ENCODE measurements at places on chromosomes 1 and 21.

- no peak for DNase-seq
Measured at GRCh38 chr1:30749691-30750583, 7.6 kb downstream of the LAPTM5 start.

DNA sequence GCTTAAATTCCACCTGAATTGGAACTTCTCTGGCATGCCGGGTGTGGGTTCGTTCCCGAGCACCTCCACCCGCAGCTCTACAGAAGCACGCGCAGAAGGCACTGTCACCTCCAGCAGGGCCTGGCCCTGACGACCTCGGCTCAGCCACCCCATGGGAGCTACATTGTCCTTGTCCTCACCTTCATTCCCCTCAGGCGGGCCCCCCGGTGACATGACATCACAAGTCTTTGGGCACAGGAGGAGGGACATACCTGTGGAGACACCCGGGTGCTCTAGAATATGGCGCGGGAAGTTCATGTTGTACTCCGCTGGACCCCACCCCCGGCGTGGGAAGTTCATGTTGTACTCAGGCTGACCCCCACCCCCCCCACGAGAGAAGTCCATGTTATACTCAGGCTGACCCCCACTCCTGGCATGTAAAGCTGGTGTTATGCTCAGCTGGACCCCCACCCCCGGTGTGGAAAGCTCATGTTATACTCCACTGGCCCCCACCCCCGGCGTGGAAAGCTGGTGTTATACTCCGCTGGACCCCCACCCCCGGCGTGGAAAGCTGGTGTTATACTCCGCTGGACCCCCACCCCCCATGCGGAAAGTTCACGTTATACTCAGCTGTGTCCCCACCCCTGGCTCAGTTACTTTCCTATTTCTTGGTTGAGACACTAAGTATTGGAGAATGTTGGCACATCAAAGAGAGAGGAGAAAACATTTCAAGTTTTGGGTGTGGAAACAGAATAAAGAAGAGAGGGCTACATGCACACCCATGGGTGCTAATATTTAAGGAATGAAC is 37.6 kb downstream of the UMODL1 start:
- DNase-seq = no peak

- no peak for DNase-seq
Measured at GRCh38 chr1:26724118-26724517, 28.3 kb downstream of the ARID1A start.

DNA sequence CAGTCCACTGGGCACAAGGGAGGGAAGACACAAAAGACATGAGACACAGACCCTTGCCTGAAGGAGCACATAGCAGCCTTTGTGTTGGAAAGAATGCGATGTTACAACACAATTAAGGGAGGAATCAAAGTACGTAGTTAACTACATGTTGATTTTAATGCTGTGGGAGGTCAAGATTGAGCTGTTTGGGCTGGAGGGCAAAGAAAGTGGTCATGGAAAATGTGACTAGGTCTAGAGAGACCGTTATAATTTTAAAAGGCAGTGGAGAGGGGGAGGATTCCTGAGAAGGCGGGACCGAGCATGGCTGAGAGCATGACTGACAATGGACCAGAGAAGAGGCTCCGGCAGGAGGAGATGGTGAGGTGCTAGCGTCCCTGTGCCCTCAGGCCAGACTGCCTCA is 111.8 kb upstream of the ATP1A1 start:
- DNase-seq = no peak

- DNase-seq = peak; percentile 72
Measured at GRCh38 chr1:53393325-53393792, 65.5 kb upstream of the LRP8 start.

GRCh38 chr1:50873458-50874187 is 86.4 kb downstream of the FAF1 start:
- peak; percentile 30 for DNase-seq

DNA sequence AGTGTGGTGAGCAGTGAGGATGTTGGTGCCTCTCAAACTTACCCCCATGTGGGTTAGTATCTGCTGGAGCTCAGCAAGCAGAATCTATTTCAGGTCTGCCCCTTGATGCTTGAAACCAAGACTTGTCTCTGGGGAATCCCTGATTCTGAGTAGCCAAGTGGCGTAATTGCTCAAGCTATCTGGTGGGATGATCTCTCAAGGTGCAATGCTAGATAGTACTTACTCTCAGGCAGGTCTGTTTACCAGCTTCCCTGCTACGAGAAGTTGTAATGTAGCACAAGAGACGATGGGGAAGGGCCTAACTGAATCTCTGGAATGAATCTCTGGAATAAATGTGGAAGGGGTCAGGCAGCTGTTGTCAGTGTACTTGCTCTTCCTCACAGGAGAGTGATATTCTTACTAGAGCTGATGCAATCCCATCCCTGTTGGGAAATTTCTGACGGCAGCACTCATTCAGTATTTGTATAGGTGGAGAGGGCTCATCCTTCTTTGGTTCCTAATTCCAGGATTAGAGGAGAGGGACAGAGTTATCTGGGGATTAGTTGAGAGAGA is 65.4 kb downstream of the MACF1 start:
- DNase-seq = peak; percentile 61

DNA sequence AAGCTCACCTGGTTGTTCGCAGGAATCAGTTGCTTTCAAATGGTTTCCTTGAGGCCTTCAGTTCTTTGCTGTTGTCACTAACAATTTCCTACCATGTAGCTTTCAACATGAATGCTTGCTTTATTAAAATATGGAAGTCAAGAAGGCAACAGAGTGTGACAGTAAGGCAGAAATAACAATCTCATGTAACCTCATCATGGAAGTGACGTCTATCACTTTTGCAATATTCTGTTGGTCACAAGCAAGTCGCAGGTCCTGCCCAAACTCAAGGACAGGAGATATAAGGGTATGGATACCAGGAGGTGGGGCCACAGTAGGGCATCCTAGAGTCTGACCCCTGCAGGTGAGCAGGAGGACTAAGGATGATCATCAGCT is 296.8 kb upstream of the ZP4 start:
- no peak for DNase-seq

- DNase-seq = no peak
Measured at GRCh38 chr1:233166896-233167295, 128.6 kb downstream of the PCNX2 start.

DNA sequence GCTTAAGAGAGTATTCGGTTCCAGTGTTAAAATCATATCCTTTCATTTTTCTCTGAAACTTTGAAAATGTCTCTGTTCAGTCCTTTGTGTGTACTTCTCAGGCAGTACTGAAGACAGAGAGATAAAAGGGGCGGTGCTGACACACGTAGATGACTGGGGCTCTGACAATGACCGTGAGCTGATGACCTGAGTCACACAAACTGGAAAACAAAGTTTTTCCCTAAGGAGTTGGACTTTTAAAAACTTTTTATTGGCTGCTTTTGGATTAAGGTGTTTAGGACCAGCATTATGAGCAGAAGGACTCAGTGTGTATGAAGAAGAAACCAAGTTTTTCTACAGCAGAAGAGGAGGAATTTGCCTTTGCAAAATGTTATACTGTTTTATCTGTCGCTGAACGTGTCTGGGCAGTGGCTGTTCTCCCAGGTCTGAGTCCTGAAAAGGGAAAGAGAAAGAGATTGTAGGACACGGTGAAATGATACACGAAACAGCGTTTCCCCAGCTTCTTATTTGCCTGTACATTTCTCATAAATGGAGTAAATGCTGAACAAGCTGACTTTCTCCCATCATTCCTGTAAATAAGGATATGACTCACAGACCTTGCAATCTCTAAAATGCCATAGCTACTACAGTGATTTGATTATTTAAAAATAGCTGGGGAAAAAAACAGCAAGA is 51.5 kb downstream of the MAP3K7CL start:
- DNase-seq = no peak

GRCh38 chr1:198253668-198254067 is 96.9 kb downstream of the NEK7 start:
- no peak for DNase-seq

- DNase-seq = no peak
Measured at GRCh38 chr1:183407961-183408360, 10.2 kb downstream of the NMNAT2 start.

DNA sequence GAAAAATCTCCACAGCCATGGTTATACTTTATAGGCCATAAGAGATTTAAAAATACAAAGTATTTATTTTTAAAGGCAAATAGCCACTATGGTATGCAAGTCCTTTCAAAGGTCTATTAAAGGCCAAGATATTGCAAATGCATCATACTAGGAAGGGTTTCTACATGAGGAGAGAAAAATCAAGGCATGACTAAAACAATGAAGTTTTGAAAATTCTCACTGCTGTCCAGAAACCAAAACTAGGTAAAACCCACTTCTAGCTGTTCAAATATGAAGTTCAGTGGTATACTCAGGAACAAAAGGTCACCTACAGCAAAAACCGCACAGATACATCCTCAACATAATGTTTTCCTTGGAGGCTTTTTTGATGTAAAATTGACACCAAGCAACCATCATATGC is 75.0 kb downstream of the EPS15 start:
- no peak for DNase-seq

Data from SK-N-DZ (cell line).